ENCODE measurements at places on chromosomes 7 and 10. TPM values are rescaled to one million over a fixed set of nuclear protein-coding genes. Genes with fewer than 3 reads are reported as not detected.

The GIMAP5 gene
- 0.13 TPM for total RNA-seq

The NPSR1 gene
- not detected for total RNA-seq

The PAX4 gene
- not detected for total RNA-seq

The LRGUK gene
- under 0.01 TPM for total RNA-seq

The XPNPEP1 gene
- total RNA-seq: 58.7 TPM

The OR2A1 gene
- total RNA-seq: 0.24 TPM

The BUD23 gene
- total RNA-seq: 46.1 TPM

The SRPK2 gene
- 24.4 TPM for total RNA-seq

The ADRA2A gene
- not detected for total RNA-seq

The ANXA8L1 gene
- 0.56 TPM for total RNA-seq

The C10orf105 gene
- total RNA-seq: not detected

The PPP1R3C gene
- total RNA-seq: 17.3 TPM

The ANKRD30A gene
- total RNA-seq: not detected

The PRLHR gene
- total RNA-seq: not detected

The PHKG1 gene
- not detected for total RNA-seq

The HIF1AN gene
- 5.9 TPM for total RNA-seq

The CDHR3 gene
- total RNA-seq: 3.4 TPM

The HHEX gene
- total RNA-seq: 11.0 TPM

The FOXP2 gene
- total RNA-seq: 1.4 TPM

The AKR1E2 gene
- 2.7 TPM for total RNA-seq

The HOXA11 gene
- not detected for total RNA-seq

The GIMAP8 gene
- 0.39 TPM for total RNA-seq

The EVX1 gene
- not detected for total RNA-seq

The CALHM1 gene
- total RNA-seq: not detected

The ITGA8 gene
- total RNA-seq: under 0.01 TPM

The STEAP4 gene
- total RNA-seq: 0.08 TPM

The ALOX5 gene
- total RNA-seq: 0.08 TPM

The IFIT3 gene
- 18.0 TPM for total RNA-seq

The SPDYE6 gene
- not detected for total RNA-seq

The INA gene
- 1.1 TPM for total RNA-seq

The UROS gene
- total RNA-seq: 44.2 TPM

The PDGFA gene
- 23.4 TPM for total RNA-seq

The NPTX2 gene
- total RNA-seq: 0.96 TPM

The MYO1G gene
- 0.13 TPM for total RNA-seq

The AMZ1 gene
- under 0.01 TPM for total RNA-seq

The SKIDA1 gene
- 1.7 TPM for total RNA-seq

The EN2 gene
- not detected for total RNA-seq

The MACC1 gene
- 0.24 TPM for total RNA-seq

The MCMBP gene
- 38.6 TPM for total RNA-seq

Data from epithelial cell of alveolus of lung (primary cell).